ENCODE measurements at places on chromosomes 7 and 10. TPM values are rescaled to one million over a fixed set of nuclear protein-coding genes. Genes with fewer than 3 reads are reported as not detected.

- H3K27me3 ChIP-seq = no peaks in the 10 kb centered on the region
- H3K27ac ChIP-seq = no peak overlapping the region
- no peaks in the 10 kb centered on the region for H3K4me1 ChIP-seq
- DNase-seq = no peak
- H3K4me3 ChIP-seq = no peak overlapping the region
Observed at GRCh38 chr10:11667756-11668155, 56.3 kb upstream of the USP6NL start.

CRHR2 gene
- not detected for total RNA-seq

OPN4 gene
- not detected for total RNA-seq

MMRN2 gene
- 0.21 TPM for total RNA-seq

- H3K4me1 ChIP-seq = peaks cover 7% of the 10 kb centered on the region
- H3K27me3 ChIP-seq = no peaks in the 10 kb centered on the region
- H3K36me3 ChIP-seq = no peaks in the 10 kb centered on the region
- no peak for DNase-seq
- H3K4me3 ChIP-seq = no peak overlapping the region
- peak overlapping the region; percentile 15 for H3K27ac ChIP-seq
Observed at GRCh38 chr7:117704063-117704462, 169.2 kb downstream of the CTTNBP2 start.

- no peak overlapping the region for H3K27ac ChIP-seq
- H3K36me3 ChIP-seq = no peaks in the 10 kb centered on the region
- DNase-seq = no peak
- peaks cover 10% of the 10 kb centered on the region for H3K4me1 ChIP-seq
- H3K27me3 ChIP-seq = no peaks in the 10 kb centered on the region
- H3K4me3 ChIP-seq = no peak overlapping the region
Observed at GRCh38 chr10:78572565-78572964, 496.2 kb upstream of the ZMIZ1 start.

- no peaks in the 10 kb centered on the region for H3K36me3 ChIP-seq
- H3K4me3 ChIP-seq = no peak overlapping the region
- no peaks in the 10 kb centered on the region for H3K27me3 ChIP-seq
- no peak overlapping the region for H3K27ac ChIP-seq
- no peaks in the 10 kb centered on the region for H3K4me1 ChIP-seq
- DNase-seq = no peak
Observed at GRCh38 chr10:79406683-79407422, 38.6 kb downstream of the ZCCHC24 start.

DNA sequence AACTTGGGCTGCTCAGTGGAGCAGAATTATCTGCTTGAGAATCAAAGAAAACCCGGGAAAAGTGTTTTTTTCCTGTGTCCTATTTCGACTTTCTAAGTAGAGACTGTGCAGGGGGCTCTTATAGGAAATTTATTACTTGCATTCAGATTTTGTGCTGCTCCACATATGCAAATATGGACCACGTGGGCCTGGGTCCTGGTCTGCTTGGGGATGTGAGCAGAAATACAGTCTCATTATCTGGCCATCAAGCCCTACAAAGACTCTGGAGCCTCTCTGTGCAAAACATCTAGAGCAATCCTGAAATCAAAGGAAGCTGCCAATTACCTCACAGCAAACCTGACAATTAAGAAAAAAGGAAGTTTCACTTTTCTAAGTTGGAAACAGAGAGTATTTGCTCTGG lies 216.9 kb downstream of the LRMDA start:
- DNase-seq = no peak
- no peaks in the 10 kb centered on the region for H3K27me3 ChIP-seq
- H3K27ac ChIP-seq = no peak overlapping the region

RBAK gene
- total RNA-seq = 16.1 TPM

GRCh38 chr7:73960548-73960947 lies 67.4 kb upstream of the ELN start:
- H3K27ac ChIP-seq = no peak overlapping the region
- H3K4me1 ChIP-seq = no peaks in the 10 kb centered on the region
- DNase-seq = no peak

PRDX3 gene
- total RNA-seq = 213 TPM

C10orf67 gene
- total RNA-seq = not detected

DNA sequence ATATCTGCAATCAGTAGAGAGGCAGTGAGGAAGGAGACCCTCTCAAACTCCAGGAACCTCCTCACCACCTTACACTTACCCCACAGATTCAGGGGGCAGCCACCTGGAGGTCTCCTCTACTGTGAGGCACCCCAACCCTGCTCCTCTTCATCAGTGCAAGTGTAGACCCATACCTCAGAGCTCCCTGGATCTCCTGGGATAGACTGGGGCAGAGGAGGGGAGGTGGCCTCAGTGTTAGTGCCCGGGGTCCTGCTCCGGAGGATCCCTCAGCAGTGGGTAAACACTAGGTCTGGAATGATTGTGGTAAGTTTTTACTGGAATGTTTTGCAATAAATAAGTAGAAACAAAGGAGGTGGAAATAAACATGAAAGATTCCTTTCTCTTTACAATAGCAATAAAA lies 31.1 kb downstream of the ANTXRL start:
- no peaks in the 10 kb centered on the region for H3K36me3 ChIP-seq
- no peak for DNase-seq
- H3K4me3 ChIP-seq = no peak overlapping the region
- H3K27me3 ChIP-seq = no peaks in the 10 kb centered on the region
- peaks cover 18% of the 10 kb centered on the region for H3K4me1 ChIP-seq
- no peak overlapping the region for H3K27ac ChIP-seq

DNA sequence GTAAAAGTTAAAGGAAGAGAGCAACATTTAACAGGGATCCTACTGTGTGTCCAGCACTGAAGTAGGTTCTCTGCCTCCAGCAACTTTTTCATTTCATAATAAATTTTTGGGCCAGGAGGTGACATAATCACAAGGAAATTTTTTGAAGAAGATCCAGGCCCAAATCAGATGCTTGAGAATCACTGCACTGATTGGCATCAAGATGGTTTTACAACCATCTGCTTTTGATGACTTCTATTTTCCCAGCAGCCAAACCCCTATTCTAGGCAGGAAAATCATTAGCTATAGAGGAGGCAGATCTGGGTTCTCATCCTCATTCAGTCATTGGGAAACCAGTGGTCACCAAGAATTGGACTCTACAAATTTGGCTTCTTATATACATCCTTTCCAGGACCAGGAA lies 79.0 kb downstream of the ARL4A start:
- no peaks in the 10 kb centered on the region for H3K36me3 ChIP-seq
- H3K27ac ChIP-seq = no peak overlapping the region
- H3K27me3 ChIP-seq = no peaks in the 10 kb centered on the region
- H3K4me1 ChIP-seq = 0 out of 2 replicates have a peak, but pooled peaks cover 3% of the 10 kb centered on the region
- DNase-seq = no peak

GRCh38 chr7:93914581-93915066 lies 6.9 kb upstream of the GNG11 start:
- H3K36me3 ChIP-seq = no peaks in the 10 kb centered on the region
- no peaks in the 10 kb centered on the region for H3K27me3 ChIP-seq
- no peak overlapping the region for H3K27ac ChIP-seq
- H3K4me3 ChIP-seq = no peak overlapping the region

DNA sequence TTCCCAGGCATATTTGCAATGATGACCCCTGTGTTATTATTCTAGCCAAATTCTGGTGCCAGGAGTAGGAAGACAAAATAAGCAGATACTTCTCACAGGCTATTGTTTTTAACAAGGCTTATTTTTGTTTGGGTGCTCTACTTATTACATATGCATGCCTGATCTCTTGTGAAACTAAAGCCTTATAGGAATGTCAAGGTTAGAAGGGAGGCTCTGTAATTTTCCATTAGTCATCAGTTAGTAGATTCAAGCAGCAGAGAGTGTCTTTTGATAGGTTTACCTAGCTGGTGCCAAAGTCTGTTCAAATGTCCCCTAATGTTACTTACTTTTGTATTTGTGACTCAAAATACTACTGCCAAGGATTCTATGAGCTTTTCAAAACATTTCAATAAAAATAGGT lies 11.7 kb upstream of the TMEM106B start:
- no peaks in the 10 kb centered on the region for H3K36me3 ChIP-seq
- no peak overlapping the region for H3K27ac ChIP-seq
- no peak overlapping the region for H3K4me3 ChIP-seq
- H3K4me1 ChIP-seq = no peaks in the 10 kb centered on the region
- no peak for DNase-seq

XPNPEP1 gene
- 76.6 TPM for total RNA-seq

- H3K27ac ChIP-seq = no peak overlapping the region
- H3K36me3 ChIP-seq = no peaks in the 10 kb centered on the region
- DNase-seq = no peak
- no peak overlapping the region for H3K4me3 ChIP-seq
Observed at GRCh38 chr10:130491011-130491692, 355.0 kb downstream of the GLRX3 start.

- peak overlapping the region; percentile 28 for H3K27ac ChIP-seq
- H3K4me1 ChIP-seq = peaks cover 23% of the 10 kb centered on the region
- peak; percentile 44 for DNase-seq
- H3K27me3 ChIP-seq = no peaks in the 10 kb centered on the region
Observed at GRCh38 chr7:7103343-7104313, 78.7 kb upstream of the C1GALT1 start.

DNA sequence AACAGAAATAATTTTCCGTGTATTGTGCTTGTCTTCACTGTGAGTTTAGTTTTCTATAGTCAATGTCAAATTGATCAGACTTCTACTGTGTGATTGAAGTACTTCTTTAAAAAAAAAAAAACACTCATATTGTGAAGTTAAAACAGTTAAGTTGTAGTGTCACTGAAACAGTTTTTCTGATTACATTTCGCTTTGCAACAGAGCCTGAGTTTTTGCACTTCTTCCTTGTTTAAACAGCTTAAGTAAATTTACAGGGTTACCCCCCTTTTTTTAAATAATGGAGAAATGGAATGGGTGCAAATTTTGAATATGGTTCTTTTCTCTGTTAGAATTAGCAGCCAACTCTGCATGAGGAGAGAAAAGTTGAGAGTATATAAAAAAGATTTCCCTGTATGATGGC lies 117.3 kb downstream of the VTI1A start:
- no peak for DNase-seq
- no peak overlapping the region for H3K27ac ChIP-seq
- H3K4me1 ChIP-seq = no peaks in the 10 kb centered on the region
- no peaks in the 10 kb centered on the region for H3K27me3 ChIP-seq

DNA sequence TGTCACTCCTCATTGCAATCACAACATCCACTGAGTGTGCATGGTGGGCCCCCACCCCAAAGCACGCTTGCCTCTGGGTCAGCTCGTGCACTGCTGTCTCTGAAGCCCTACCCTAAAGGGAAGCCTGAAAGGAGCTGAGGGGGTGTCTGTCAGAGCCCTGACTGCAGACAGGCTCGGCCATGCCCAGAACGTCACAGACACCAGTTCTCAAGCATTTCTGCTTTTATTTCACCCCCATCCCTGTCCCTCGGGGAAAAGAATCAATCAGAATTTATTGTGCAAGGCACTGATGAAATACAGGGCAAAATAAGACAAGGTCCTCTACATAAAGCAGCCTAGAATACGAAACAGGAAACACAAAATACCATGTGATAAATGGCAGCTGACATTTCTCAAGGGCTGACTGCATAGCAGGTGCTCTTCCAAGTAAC lies 231.8 kb downstream of the WDR37 start:
- no peak overlapping the region for H3K4me3 ChIP-seq
- no peaks in the 10 kb centered on the region for H3K4me1 ChIP-seq
- H3K27ac ChIP-seq = no peak overlapping the region
- peaks cover 3% of the 10 kb centered on the region for H3K27me3 ChIP-seq

DNA sequence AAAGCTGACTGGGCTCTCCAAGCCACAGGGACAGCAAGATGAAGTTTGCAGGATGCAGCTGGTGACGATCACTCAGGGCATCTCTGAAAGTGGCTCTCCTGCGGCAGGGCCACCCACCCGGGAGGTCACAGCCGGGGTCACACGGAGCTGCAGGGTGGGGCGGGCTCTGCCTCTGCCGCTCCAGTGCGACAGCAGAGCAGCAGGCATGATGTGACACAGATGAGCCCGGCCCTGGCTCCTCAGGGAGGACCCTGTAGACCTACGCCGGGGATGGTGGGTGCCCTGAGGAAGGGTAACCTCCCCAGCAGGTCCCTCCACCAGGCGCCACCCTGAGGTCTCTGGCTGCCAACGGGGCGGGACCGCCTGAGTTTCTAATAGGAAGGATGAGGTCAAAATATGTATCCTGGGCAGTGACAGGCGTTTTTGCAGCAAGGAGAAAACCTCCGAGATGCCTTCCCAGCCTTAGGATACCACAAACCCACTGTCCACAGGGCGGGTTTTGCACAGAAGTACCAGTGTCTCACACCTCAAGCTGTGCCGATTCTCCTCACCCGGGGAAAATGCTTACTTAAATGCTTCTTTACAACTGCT lies 114.8 kb upstream of the DIP2C start:
- peak overlapping the region; percentile 59 for H3K27ac ChIP-seq
- H3K36me3 ChIP-seq = peaks cover 8% of the 10 kb centered on the region
- no peaks in the 10 kb centered on the region for H3K27me3 ChIP-seq
- no peaks in the 10 kb centered on the region for H3K4me1 ChIP-seq

PNLIPRP1 gene
- not detected for total RNA-seq

- H3K4me1 ChIP-seq = no peaks in the 10 kb centered on the region
- H3K36me3 ChIP-seq = no peaks in the 10 kb centered on the region
- DNase-seq = no peak
Observed at GRCh38 chr10:3213208-3213607, 40.6 kb upstream of the PITRM1 start.

ZNF789 gene
- total RNA-seq = 30.1 TPM

DNA sequence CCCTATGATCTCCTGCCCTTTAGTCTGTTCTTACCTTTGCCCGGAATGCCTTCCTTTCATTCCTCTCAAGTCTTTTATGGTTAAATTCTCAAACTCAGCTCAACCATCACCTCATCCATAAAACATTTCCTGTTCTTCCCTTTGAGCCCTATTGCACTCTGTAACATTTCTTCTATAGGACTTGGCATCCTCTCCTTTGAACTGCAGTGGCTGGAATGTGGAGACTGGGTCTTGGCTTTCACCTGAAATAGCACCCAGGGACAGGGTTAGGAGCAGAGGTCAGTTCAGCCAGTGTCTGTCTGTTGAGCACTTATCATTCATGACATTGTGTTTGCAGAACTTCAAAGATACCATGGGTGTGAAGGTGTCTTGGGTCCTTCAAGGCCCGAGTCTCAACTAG lies 7.2 kb downstream of the NFE2L3 start:
- H3K4me1 ChIP-seq = peaks cover 68% of the 10 kb centered on the region
- no peaks in the 10 kb centered on the region for H3K27me3 ChIP-seq
- no peaks in the 10 kb centered on the region for H3K36me3 ChIP-seq
- H3K27ac ChIP-seq = peak overlapping the region; percentile 88

ZP3 gene
- 5.5 TPM for total RNA-seq

DNA sequence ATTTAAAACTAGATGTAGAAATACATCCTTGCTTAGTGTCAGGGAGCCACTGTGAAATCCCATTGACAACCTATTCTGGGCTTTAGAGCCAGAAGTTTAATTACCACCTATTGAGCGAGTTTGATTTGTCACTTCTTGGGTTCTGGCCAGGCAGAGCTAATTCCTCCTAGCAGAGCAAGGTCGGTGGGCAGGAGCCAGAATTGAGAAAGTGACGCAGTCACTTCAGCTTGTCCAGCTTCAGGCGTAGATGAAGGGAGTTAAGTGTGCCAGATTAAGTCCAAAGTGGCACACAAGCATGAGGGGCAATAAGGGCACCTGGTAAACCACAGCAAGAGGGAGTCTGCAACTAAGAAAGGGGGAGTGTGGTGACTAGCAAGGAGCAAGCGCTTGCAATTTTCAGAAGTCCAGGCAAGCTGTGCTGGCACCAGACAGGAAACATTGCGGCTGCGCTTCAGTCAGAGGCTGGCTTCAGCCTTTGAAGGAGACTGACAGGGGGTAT lies 119.4 kb downstream of the ST7 start:
- H3K4me1 ChIP-seq = peaks cover 10% of the 10 kb centered on the region
- DNase-seq = no peak
- no peak overlapping the region for H3K27ac ChIP-seq
- H3K27me3 ChIP-seq = no peaks in the 10 kb centered on the region
- H3K4me3 ChIP-seq = no peak overlapping the region
